Nucleus accumbens (tissue), 56 donors: ENCODE measurements at places on chromosomes 2 and 18.

DNA sequence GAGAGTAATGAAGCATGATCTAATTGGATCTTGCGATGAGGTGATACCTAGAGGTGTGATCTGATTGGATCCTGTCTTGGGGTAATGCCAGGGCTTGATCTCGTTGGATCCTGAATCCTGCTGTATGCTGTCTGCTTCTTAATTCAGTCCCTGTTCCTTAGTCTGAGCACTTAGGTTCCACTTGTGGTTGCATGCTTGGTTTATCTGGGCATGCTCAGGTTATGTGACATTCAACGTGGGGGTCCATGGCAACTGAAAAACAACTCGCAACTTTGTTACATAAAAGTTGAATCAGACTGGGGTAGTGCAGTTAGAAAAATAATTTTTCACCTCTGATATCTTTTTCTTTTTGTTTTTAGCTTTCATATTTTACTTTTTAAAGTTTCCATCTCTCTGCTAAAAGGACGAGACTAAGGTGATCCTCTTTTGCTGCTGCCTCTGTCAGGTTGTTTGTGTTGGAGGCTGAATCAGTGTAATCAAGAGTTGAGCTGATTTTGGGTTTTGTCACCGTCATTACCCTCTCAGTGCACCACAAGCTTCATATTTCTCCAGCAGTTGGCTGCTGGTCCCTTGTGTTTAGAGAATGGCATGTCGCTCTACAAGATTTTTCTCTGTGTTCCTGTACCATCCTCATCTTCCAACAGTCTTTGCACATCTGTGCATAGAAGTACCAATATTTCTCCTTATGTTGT is 67.9 kb downstream of the NCOA1 start:
- no peak for DNase-seq

GRCh38 chr2:150319658-150320555 is 167.6 kb downstream of the RND3 start:
- no peak for DNase-seq

DNA sequence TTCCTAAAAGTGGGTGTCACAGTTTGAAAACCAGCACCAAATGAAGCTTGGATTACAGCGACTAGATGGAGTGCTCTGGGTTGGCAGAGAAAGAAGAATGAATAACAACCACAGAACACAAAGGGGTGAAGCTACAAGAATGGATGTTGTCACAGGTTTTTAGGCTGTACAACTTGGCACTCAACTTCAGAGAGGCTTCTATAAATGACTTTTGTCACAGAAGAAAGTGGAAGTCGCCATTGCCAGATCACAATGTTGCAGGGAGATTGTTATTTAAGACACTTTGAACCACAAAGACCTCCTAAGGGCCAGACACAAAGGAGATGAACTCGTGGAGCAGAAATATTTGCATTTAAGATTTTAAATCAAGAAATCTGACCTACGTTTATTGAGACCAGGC is 354.2 kb downstream of the CDH7 start:
- DNase-seq = no peak

GRCh38 chr2:205103699-205104098 is 558.4 kb downstream of the PARD3B start:
- no peak for DNase-seq

- no peak for DNase-seq
These were observed 117.1 kb downstream of the KCNS3 start for GRCh38 chr2:17995593-17995992.

DNA sequence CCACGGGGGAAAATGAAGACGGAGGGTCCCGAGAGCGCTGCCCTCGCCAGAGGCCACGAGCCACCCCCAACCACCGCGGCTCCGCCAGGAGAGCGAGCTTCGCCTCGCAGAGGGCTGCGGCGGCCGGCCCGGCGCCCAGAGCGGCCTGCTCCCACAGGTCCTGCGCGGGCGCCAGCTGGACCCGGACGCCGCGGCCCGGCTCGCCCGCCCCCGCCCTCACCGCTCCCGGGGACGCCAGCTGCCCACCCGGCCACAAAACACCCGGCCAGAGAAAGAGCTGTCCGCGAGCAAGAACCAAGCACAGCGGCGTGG is 709 bp downstream of the PTPN2 start:
- no peak for DNase-seq

DNA sequence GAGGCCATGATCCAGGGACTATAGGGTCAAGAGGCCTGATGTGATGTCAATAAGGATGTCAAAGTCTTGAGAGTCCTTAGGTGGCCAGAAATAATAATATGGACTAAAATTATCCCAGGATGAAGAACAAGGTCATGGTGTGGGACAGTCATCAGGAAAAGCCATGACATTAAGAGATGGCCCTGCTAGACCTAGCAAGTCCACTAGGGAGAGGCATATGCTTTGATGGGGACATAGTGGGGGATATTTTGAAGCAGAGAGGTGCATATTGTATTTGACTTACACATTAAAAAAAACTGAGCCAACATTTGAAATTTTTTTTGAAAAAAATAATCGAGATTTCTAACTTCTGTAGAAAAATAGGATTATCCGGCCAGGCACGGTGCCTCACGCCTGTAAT is 53.3 kb upstream of the CXCR4 start:
- no peak for DNase-seq

- no peak for DNase-seq
These were observed 402.5 kb downstream of the STK39 start for GRCh38 chr2:167844714-167845530.

DNA sequence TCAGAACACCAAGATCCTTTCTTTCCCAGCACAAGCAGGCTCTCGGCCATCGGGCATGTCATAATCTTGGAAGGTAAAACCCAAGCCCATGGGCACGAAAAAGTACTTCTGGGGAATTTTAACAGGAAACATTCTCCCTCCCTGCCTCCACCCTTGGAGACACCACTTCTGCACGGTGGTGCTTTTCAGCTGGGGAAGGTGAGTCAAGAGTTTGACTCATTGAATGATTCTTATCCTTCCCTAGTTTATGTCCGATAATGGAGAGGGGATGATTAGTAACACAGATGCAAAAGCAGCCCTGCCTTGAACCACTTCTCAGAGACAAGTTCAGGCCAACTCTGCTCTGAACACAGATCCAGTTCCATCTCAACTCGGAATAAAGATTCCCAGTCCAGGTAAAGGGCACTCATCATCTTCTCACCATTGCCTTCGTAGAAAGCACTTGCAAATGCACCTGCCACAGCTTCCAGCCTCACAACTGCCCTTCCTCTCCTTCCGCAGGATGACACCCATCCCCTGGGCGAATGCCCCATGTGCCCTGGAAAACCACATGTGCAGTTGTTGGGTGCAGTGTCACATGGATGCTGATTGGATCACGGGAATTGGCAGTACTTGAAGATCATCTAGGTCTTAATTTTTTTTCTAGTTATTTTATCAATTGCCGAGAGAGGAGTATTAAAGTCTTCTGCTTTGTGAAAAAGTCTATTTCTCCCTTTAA is 136.2 kb downstream of the PXDN start:
- no peak for DNase-seq

DNA sequence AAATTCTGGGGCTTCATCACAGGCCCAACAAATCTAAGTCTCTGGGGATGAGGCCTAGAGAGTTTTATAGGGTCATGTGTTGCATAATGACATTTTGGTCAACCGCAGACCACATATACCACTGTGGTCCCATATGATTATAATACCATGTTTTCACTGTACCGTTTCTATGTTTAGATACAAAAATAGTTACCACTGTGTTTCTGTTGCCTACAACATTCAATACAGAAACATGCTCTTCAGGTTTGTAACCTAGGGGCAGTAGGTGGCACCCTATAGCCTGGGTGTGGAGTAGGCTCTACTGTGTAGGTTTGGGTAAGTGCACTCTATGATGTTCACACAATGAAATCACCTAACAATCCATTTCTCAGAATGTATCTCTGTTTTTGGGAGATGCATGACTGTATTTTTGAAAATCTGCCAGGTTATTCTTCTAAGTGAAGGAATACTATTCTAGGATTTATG is 485.2 kb downstream of the PTPRM start:
- DNase-seq = no peak

GRCh38 chr2:18428516-18428915 is 131.9 kb downstream of the RDH14 start:
- no peak for DNase-seq
